ENCODE measurements at places on chromosomes 12 and 14. TPM values are rescaled to one million over a fixed set of nuclear protein-coding genes. Genes with fewer than 3 reads are reported as not detected.

The HIF1A gene
- 233 TPM for total RNA-seq

DNA sequence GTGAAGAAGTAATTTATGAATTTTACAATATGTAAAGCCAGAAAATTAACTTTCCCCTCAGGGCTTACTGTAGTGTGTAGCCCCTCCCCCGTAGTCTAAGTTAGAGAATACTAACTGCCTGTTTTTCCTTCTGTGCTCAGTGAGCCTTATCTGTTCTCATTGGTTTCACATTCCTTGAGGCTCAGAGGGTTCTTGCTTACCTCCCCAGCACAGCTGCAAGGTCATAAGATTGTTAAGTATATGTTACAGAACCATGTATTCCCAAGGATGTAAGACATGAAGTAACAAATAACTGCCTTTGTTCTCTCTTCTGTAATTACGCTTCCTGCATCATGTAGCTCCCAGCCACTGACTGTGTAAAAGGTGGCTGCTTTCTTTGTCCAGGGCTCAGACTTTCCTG is 1351.1 kb downstream of the TMEM121 start:
- H3K4me1 ChIP-seq = peaks cover 14% of the 10 kb centered on the region
- DNase-seq = no peak
- H3K27me3 ChIP-seq = no peaks in the 10 kb centered on the region
- H3K27ac ChIP-seq = no peak overlapping the region
- no peak overlapping the region for H3K4me3 ChIP-seq

- H3K36me3 ChIP-seq = no peaks in the 10 kb centered on the region
- H3K27ac ChIP-seq = no peak overlapping the region
- H3K27me3 ChIP-seq = no peaks in the 10 kb centered on the region
- no peak for DNase-seq
- no peak overlapping the region for H3K4me3 ChIP-seq
Measured at GRCh38 chr12:57176846-57177245, 29.4 kb upstream of the LRP1-AS start.

DNA sequence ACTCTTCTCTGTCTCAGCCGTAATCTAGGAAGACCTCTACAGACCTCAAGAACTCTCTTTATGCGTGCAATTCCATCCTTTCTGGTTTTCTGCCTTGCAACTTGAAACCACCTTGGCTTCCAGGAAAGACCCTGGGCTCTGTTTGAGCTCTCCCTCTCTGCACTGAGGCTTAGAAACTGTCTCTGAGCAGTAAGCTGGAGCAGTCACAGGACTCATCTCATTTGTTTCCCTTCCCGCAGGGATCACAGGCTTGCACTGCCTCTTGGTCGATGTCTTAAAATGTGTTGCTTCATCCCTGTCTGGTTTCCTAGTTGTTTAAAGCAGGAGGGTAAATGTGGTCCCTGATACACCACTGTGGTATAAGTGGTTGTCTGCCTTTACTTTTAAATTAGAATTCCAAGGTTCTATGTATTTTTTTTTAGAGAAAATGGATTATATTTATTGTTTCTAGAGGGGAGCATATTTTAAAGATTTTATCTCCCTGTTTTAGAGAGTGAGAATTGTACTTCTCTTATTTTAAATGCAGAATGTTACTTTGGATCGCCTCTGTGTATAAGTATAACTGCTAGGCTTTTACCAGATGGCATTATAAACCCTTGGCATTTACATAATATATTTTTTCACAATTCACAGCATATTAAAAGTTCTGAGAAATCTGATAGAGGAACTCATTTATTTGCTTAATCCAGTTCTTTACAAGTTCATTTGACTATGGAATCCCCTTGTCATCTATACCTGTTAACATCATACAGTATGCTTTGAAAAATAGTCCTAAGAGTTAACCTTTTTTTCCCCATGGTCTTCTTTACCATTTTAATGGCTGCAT is 26.4 kb downstream of the EID3 start:
- peaks cover 23% of the 10 kb centered on the region for H3K4me1 ChIP-seq
- H3K4me3 ChIP-seq = no peak overlapping the region
- H3K27me3 ChIP-seq = no peaks in the 10 kb centered on the region
- no peak for DNase-seq
- peak overlapping the region; percentile 68 for H3K27ac ChIP-seq

The GALNT16 gene
- total RNA-seq = not detected

DNA sequence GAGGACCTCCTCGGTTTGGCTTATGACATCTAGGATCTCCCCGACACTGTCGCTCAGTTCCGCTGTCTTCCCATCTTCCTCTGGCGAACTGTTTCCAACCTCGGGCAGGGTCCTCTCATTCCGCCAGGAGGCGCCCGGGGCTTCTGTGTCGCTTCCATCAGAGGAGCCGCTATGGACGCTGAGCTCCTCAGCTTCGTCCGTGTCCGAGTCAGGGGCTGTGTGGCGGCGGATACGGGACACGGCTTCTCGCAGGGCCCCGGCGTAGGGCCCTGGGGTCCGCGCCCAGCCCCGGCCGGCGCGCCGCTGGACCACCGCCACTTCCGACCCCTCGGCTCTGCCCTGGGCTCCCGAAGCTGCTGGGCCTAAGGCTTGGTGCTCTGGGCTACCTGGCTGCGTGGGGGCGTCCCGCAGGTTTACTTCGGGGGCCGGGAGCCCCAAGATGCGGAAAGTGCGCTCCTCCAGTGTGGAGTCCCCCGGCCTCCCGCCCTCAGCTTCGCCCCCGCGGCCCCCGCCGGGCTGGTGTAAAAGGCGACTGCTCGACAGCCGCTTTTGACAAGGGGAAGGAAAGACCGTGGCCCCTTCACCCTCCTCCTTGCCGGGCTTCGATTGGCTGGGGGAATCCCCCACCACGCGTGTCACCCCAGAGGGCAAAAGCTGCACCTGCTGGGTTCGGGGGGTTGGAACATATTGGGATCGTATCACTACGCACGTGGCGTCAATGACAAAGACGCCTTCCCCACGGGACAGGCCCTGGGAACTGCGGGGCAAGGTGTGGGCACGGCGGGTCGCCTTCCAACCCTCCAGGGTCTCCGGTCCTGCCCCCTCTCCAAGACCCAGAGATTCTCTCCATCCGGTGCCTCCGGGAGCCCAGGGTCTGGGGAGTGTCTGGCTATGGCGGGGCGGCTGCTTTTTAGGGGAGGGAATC is 2.1 kb downstream of the DDN start:
- peak; percentile 90 for DNase-seq
- H3K27ac ChIP-seq = no peak overlapping the region
- H3K36me3 ChIP-seq = peaks cover 2% of the 10 kb centered on the region
- peaks cover 45% of the 10 kb centered on the region for H3K4me1 ChIP-seq
- no peaks in the 10 kb centered on the region for H3K27me3 ChIP-seq

Data from Karpas-422 (cell line).